CD4-positive, CD25-positive, alpha-beta regulatory T cell (primary cell): ENCODE measurements at places on chromosomes 2 and 18. TPM values are rescaled to one million over a fixed set of nuclear protein-coding genes. Genes with fewer than 3 reads are reported as not detected.

The GCKR gene
- not detected for total RNA-seq

The DIS3L2 gene
- 76.9 TPM for total RNA-seq

The GALR1 gene
- total RNA-seq: not detected

DNA sequence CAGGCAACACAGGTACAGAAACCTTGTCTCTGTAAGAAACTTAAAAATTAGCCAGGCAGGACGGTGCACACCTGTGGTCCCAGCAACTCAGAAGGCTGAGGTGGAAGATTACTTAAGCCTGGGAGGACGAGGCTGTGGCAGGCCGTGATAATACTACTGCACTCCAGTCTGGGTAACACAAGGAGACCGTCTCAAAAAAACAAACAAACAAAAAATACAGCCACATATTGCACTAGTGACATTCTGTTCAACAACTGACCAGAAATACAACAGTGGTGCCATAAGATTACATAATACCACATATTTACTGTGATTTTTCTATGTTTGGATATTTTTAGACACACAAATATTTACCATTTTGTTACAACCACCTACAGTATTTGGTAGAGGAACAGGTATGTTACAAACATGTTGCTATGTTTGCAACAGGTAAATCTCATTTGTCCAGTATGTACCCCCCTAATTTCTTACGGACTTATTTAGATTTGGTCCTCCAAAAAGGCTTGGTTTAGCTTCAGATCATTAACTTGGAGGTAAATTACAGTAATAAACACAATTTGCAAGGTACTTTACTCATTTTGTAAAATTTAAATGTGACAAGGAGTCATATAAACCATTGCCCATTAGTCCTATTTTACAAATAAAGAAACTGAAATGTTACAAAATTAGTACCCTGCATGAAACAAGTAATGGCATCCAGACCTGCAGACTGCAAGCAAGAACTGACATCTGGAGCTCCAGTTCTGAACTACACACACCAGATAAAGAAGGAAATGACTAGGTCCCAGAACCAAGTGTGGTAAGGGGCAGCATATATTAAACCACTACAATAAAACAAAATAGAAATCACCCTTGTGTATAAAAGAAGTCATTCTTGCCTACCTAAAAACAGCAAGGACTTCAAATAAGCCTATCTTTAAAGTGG, 36.8 kb downstream of the TRIP12 start:
- DNase-seq: peak; percentile 14

GRCh38 chr18:44153981-44154380, 526.7 kb upstream of the SETBP1 start:
- DNase-seq: no peak

- DNase-seq: no peak
Observed at GRCh38 chr18:48997985-48998831, 47.4 kb upstream of the SMAD7 start.

- no peak for DNase-seq
Observed at GRCh38 chr2:39424951-39425350, 12.1 kb downstream of the MAP4K3 start.

DNA sequence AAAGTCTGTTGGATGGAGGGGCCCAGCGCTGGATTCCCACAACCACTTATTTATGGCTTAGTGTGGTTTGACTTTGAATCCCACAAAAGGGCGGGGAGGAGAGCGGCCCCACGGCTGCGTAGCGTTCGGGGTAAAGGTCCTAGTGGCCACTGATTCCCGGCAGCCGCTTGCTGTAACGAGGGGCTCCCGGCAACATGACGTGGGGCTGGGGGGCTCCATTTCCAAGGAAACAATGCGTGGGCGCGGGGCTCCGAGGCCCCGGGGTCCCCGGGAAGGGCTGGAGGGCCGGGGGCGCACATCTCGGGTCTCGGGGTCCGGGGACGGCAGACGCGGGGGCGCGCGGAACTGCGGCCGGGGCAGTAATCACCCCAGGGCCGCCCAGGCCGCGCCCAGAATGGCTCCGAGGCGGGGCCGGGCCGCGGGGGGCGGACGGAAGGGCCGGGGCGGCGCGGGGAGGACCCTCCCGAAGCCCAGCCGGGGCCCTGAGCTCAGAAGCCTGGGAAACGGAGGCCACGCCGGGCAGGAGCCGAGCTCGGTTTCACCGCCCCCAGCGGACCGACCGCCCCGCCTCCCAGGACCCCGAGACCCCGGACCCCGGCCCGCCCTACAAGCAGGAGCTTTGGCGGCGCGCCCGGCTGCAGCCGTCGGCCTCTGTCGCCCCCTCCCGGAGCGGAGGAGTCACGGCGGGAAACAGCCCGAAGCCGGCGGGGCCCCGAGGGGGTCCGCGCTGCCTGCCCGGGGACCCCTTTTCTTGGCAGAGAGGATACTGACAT, 11.9 kb upstream of the MLPH start:
- peak; percentile 63 for DNase-seq

GRCh38 chr18:1370552-1370951, 465.9 kb downstream of the ADCYAP1 start:
- no peak for DNase-seq
